Left lung (tissue), 14 donors: ENCODE measurements at places on chromosomes 6 and 20. TPM values are rescaled to one million over a fixed set of nuclear protein-coding genes. Genes with fewer than 3 reads are reported as not detected.
A peak's percentile ranks its signal among the peaks of the same experiment; 100 is the strongest.

GRCh38 chr6:6655805-6656251 is 67.3 kb downstream of the LY86 start:
- DNase-seq, result no peak

SPDEF gene
- 0.97 TPM for polyA plus RNA-seq

- peak; percentile 55 for DNase-seq
Observed at GRCh38 chr6:30554962-30555815, 1.1 kb downstream of the GNL1 start.

LY6G6C gene
- 0.39 TPM for polyA plus RNA-seq

- DNase-seq, result no peak
Observed at GRCh38 chr20:11832851-11833250, 84.8 kb upstream of the BTBD3 start.

GRCh38 chr6:150196942-150197745 is 54.3 kb downstream of the PPP1R14C start:
- DNase-seq, result no peak

- DNase-seq, result no peak
Observed at GRCh38 chr20:2507464-2507863, 1.3 kb downstream of the ZNF343 start.

C20orf141 gene
- polyA plus RNA-seq, result not detected

NKAPL gene
- 1.0 TPM for polyA plus RNA-seq

DNA sequence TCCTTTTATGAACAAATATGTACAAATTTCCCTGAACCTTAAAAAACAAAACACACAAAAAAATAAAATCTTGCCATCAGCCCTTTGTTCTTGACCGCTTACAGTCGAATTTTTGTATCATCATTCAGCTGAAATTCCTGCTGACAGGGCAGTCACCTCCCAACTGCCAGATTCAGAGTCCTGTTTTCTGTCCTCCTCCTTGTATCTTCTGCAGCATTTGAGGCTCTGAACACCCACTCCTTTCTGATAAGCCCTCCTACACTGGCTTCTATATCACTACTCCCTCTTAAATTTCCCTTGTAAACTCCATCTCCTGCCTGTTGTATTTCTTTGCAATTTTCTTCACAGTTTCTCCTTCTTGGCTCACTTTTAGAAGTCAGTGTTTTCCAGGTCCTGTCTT is 77.8 kb upstream of the CCN6 start:
- no peak for DNase-seq

GJA1 gene
- polyA plus RNA-seq, result 121 TPM

DNA sequence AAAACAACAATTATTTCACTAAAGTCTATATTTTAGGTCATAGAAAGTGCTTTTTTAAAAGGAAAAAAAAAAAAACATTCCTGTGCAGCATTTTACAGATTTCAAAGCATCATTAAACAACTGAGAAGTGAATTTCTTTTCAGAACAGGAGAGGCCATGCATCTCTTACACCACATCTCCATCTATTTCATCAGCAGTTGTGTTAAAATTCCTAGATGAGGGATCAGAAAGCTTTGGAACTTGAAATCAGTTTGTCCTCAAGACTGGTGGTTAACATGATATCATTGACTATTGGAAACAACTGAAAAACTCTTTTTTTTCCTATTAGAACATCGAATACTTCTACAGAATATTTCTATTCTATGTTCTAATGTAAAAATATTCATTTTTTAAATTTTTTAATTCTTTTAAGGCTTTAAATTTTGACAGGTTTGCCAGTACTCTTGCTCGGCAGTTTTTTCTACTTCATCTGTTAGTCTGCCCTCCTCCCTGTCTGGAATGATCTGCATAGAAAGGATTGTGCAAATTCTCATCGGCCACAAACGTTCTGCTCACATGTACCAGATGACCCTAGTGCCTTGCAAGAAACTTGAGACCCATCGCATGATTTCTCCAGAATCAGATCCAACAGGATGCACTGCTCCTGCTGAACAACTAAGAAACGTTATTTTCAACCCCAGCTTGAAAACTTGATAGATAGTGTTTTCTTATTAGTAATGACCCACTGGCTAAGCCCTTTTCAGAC is 411.0 kb upstream of the AGPAT4 start:
- no peak for DNase-seq

DNA sequence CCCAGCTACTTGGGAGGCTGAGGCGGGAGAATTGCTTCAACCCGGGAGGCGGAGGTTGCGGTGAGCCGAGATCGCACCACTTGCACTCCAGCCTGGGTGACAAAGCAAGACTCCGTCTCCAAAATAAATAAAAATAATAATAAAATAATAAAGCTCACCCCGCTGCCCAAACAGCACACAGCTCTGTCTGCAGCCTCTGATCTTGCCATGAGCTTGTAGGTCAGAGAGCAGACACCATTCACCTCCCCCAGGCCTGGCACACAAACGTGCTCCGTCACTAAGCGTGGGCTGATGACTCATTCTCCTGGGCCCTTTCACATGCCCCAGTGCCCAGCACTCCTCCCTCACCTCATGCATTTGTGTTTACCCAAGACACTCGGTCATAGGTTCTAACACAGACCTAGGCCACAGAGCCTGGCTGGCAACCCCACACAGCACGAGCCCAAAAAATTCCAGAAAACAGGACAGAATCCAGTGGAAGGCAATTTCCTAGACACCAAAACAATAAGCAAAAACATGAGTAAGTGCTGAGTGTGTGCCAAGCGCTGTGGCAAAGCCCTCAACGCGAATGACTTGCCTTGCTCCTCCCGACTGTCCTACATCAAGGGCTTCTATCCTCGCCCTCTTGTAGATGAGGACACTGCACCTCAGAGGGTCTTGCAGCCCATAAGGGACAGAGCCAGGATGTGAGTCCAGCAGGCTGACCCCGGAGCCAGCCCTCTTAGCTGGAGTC is 18.0 kb downstream of the ATP9A start:
- DNase-seq, result no peak

PKIB gene
- polyA plus RNA-seq, result 2.6 TPM

DNA sequence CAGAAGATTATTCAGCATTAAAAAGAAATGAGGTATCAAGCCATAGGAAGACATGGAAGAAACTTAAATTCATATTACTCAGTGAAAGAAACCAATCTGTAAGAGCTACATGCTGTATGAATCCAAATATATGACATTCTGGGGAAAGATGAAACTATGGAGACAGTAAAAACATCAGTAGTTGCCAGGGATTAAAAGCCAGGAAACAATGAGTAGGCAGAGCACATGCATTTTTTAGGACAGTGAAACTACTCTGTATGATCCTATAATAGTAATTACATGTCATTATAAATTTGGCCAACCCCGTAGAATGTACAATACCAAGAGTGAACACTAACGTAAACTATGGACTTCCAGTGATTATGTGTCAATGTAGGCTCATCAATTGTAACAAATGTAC is 92.8 kb upstream of the RNF217 start:
- DNase-seq, result no peak

GRCh38 chr6:120056085-120056484 is 706.5 kb upstream of the MAN1A1 start:
- DNase-seq, result no peak

DNA sequence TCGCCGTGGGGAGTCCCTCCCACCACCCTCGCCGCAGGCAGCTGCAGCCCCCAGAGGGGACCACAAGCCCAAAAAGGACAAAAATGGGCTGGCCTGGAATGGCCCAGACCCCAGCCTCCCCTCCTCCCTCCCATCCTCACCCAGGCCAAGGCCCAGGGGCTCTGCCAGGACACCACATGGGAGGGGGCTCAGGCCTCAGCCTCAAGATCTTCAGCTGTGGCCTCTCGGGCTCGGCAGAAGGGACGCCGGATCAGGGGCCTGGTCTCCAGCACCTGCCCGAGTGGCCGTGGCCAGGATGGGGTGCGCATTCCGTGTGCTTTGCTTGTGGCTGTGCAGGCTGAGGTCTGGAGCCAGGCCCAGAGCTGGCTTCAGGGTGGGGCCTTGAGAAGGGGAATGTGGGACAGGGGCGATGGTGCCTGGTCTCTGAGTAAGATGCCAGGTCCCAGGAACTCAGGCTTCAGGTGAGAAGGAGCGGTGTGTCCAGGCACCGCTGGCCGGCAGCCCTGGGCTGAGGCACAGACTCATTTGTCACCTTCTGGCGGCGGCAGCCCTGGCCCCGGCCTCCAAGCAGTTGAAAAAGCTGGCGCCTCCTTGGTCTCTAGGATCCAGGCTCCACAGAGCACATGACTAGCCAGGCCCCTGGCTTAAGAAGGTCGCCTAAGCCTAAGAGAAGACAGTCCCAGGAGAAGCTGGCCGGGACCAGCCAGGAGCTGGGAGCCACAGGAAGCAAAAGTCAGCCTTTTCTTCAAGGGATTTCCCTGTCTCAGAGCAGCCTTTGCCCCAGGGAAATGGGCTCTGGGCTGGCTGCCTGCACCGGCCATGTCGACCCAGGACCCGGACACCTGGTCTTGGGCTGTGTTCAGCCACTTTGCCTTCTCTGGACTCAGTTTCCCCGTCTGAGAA is 35.2 kb upstream of the MRGBP start:
- no peak for DNase-seq

DNA sequence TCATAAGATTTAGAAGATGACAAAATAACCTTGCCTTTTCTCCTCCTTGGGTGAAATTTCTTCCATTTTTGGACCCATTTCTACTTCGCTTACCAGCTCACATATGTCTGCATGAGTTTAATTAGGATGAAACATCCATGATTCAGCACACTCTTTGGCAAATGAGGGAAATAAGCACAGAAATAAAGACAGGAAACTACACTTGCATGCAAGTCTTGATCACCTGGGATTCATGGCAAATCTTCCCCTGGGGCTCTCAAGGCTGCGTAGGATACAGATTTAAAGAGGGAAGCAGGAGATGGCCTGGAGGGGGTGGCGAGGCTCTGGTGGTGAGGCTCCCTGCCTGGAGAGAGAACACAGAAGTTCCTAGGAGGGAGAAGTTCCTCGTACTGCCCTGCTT is 147.8 kb downstream of the EDN3 start:
- DNase-seq, result no peak

GRCh38 chr6:111996144-111996865 is 57.6 kb upstream of the CCN6 start:
- DNase-seq, result no peak

- no peak for DNase-seq
Observed at GRCh38 chr6:136628996-136629395, 78.8 kb upstream of the MAP7 start.

DNA sequence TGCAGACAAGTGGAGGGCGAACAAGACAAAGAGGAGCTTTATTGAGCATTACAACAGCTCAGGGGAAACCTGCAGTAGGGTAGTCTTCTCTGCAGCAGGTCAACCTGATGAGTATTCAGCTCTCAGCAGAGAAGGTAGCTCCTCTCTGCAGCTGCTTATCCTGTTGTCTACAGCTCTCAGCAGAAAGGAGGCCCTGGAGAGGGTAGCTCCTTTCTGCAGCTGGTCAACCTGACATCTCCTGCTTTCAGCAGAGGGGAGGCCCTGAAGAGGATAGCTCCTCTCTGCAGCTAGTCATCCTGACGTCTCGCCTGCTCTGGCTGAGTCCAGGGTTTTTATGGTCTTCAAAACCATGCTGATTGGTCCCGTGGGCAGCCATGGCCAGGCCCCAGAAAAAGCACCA is 113.6 kb downstream of the CD24 start:
- no peak for DNase-seq

PRICKLE4 gene
- polyA plus RNA-seq, result 11.8 TPM

GRCh38 chr6:16461491-16461890 is 223.1 kb downstream of the GMPR start:
- no peak for DNase-seq

ZHX3 gene
- polyA plus RNA-seq, result 12.9 TPM

TINAG gene
- polyA plus RNA-seq, result 0.24 TPM

- DNase-seq, result no peak
Observed at GRCh38 chr20:38965264-38965663, 3.1 kb downstream of the DHX35 start.

DNA sequence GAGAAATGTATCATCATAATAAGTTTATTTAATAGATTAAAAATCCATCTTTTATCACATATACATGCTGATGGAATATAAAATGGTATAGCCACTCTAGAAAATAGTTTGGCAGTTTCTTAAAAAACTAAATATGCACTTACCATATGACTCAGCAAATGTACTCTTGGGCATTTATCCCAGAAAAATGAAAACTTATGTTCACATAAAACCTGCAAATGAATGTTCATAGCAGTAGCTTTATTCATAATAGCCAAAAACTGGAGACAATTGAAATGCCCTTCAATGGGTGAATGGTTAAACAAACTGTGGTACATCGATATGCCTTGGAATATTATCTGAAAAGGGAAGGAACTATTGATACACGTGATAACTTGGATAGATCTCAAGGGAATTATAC is 6.4 kb upstream of the NCOA7 start:
- no peak for DNase-seq

DNA sequence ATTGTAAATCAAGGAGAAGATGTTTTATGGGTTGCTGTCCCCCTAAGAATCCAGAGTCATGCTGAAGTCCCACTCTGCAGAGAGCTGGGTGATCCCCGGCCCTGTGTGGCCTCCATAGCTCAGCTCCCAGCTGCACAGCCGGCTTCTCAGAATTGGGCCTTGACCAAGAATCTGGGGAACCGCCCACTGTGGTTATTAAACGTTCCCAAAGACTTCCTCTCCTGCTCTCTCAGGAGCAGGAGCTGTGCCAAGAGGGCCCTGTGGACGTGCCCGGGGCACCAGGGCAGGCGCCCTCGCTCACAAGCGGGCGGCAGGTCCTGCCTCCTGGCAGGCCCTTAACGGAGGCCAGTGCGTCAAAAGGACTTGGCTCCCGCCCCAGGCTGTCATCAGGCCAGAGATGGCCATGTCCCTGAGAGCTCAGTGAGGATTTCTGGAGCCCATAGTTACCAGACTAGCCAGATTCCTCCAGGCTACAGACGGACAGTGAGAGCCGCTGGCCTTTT is 30.4 kb downstream of the ZC3H12D start:
- DNase-seq, result peak; percentile 93

- no peak for DNase-seq
Observed at GRCh38 chr6:119346450-119346849, 3.1 kb downstream of the MAN1A1 start.

- no peak for DNase-seq
Observed at GRCh38 chr6:108765495-108765894, 82.7 kb upstream of the ARMC2 start.

ILRUN gene
- polyA plus RNA-seq, result 45.1 TPM

LINC00237 gene
- not detected for polyA plus RNA-seq

- no peak for DNase-seq
Observed at GRCh38 chr6:17157617-17158016, 55.8 kb downstream of the STMND1 start.

HLA-DOA gene
- 2.8 TPM for polyA plus RNA-seq

- no peak for DNase-seq
Observed at GRCh38 chr20:24100370-24101011, 111.9 kb upstream of the GGTLC1 start.

MROH8 gene
- polyA plus RNA-seq, result 6.0 TPM

OPN5 gene
- not detected for polyA plus RNA-seq

GRCh38 chr6:30164714-30165113 is 1.4 kb downstream of the TRIM15 start:
- no peak for DNase-seq

- peak; percentile 30 for DNase-seq
Observed at GRCh38 chr6:170225852-170226417, 64.9 kb downstream of the DLL1 start.

DNA sequence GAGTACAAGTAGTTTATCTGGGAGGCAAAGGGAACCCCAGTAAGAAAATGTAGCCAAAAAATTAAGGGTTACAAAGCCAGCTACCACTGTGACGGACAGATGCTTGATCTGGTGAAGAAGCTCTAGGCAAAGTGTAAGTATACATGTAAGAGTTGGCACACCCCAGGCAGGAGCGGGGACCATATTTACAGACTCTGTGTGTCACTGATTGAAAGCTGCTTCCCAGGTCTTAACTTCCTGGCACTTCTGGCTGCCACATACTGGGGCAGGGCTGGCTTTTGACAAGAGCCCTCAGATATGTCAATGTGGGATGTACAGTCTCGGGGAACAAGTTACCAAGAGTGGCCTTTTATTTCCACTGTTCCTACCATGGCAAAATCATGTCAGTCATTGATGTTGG is 48.0 kb upstream of the BCLAF1 start:
- DNase-seq, result no peak
